ENCODE measurements at places on chromosomes 1 and 21. TPM values are rescaled to one million over a fixed set of nuclear protein-coding genes. Genes with fewer than 3 reads are reported as not detected.

KRTAP11-1 gene
- not detected for total RNA-seq

TIPRL gene
- total RNA-seq = 91.3 TPM

TMOD4 gene
- 0.57 TPM for total RNA-seq

ZNF695 gene
- 11.4 TPM for total RNA-seq

DNA sequence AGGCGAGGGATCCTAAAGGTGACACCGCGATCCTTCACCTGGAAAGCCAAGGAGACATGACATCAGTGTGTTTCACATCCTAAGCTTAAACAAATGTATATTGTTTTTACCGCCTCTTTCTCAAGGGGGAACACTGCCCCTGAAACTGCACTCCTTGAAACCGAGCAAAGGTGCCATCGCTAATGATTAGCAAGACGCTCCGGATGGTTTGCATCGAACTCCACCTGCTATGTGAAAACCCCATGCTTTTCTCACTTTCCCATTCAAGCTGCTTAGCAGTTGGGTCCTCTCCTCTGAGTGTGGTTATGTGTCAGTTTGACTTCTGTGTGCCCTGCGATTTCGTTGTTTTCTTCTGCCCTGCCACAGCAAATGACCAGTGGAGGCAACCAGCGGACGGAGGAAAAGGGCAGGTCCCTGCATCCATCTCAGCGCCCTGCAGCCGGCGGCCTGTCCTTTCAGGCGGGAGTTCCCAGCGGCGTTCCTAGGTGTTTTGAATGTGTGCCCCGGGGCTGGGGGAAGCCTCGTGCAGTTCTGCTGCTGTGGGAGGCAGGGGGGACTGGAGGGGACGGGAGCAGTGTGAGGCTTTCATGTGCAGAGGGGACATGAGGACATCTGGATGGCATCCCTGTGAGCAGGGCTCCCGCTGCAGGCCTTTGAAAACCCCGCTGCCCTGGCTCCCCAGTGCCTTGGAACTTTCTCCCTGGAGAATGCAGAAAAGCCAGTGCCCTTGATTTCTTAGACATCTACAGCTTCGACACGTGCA is 16.1 kb downstream of the ZBTB18 start:
- DNase-seq = no peak

GRCh38 chr1:205353612-205354011 is 3.1 kb downstream of the KLHDC8A start:
- DNase-seq = no peak

DNA sequence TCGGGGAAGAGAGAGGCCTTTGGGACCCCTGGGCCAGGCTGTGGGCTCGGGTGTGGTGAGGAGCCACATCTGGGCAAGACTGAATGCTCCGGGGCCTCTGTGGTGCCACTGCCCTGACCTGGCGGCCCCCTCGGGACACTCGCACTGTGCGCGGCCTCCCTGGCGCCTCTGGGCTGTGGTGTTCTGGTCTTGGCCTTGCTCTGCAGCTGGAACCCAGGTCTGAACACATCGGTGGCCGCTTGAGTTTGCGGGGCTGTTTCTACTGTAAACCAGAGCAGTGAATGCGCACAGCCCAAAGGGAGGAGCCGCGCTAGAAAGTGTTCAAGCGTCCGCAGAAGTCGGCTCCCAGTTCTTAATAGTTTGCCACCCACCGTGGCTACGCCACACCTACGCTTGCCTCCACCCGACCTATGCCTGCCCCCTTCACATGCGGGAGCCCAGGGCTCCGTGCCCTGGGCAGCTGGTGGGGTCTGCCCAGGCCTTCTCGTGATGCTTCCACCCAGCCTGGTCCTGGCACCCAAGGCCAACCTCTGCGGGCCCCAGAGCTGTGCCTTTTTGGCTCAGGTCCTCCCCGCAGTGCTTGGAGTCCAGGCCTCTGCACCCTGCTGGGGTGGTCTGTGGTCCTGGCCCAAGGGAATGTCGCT is 4.4 kb downstream of the PDE9A start:
- DNase-seq = no peak

Data from A172 (cell line).